ENCODE measurements at places on chromosomes 13 and 19. TPM values are rescaled to one million over a fixed set of nuclear protein-coding genes. Genes with fewer than 3 reads are reported as not detected.

- no peak overlapping the region for H3K4me3 ChIP-seq
- no peaks in the 10 kb centered on the region for H3K36me3 ChIP-seq
- no peak overlapping the region for H3K27ac ChIP-seq
- DNase-seq = no peak
These were observed 294.8 kb downstream of the FOXO1 start for GRCh38 chr13:40371531-40372125.

- H3K4me1 ChIP-seq = no peaks in the 10 kb centered on the region
- no peak overlapping the region for H3K27ac ChIP-seq
- H3K36me3 ChIP-seq = peaks cover 6% of the 10 kb centered on the region
- no peak for DNase-seq
- no peaks in the 10 kb centered on the region for H3K27me3 ChIP-seq
These were observed 71.1 kb downstream of the PIBF1 start for GRCh38 chr13:72853000-72853399.

- H3K36me3 ChIP-seq = no peaks in the 10 kb centered on the region
- DNase-seq = no peak
- peaks cover 99% of the 10 kb centered on the region for H3K27me3 ChIP-seq
- no peaks in the 10 kb centered on the region for H3K4me1 ChIP-seq
These were observed 4.9 kb downstream of the GSX1 start for GRCh38 chr13:27797228-27797624.

GRCh38 chr13:40800559-40800958 lies 11.1 kb downstream of the SLC25A15 start:
- no peaks in the 10 kb centered on the region for H3K36me3 ChIP-seq
- H3K27me3 ChIP-seq = no peaks in the 10 kb centered on the region
- no peak overlapping the region for H3K27ac ChIP-seq

The DCT gene
- total RNA-seq = not detected

- peaks cover 32% of the 10 kb centered on the region for H3K4me1 ChIP-seq
- DNase-seq = no peak
- H3K36me3 ChIP-seq = no peaks in the 10 kb centered on the region
- peak overlapping the region; percentile 16 for H3K27ac ChIP-seq
- peak overlapping the region; percentile 93 for H3K4me3 ChIP-seq
- H3K27me3 ChIP-seq = no peaks in the 10 kb centered on the region
These were observed 1.7 kb downstream of the PROSER1 start for GRCh38 chr13:39036212-39036611.

GRCh38 chr13:79352107-79352506 lies 53.9 kb downstream of the RBM26 start:
- H3K27ac ChIP-seq = no peak overlapping the region
- no peak overlapping the region for H3K4me3 ChIP-seq
- H3K4me1 ChIP-seq = no peaks in the 10 kb centered on the region
- H3K27me3 ChIP-seq = no peaks in the 10 kb centered on the region
- DNase-seq = no peak

- no peak for DNase-seq
- peaks cover 38% of the 10 kb centered on the region for H3K36me3 ChIP-seq
- no peak overlapping the region for H3K4me3 ChIP-seq
- no peaks in the 10 kb centered on the region for H3K4me1 ChIP-seq
- no peaks in the 10 kb centered on the region for H3K27me3 ChIP-seq
These were observed 10.2 kb downstream of the LRP3 start for GRCh38 chr19:33204136-33204973.

- no peak overlapping the region for H3K4me3 ChIP-seq
- H3K27ac ChIP-seq = no peak overlapping the region
- no peaks in the 10 kb centered on the region for H3K27me3 ChIP-seq
These were observed 214.8 kb upstream of the UBL3 start for GRCh38 chr13:30065181-30065580.

DNA sequence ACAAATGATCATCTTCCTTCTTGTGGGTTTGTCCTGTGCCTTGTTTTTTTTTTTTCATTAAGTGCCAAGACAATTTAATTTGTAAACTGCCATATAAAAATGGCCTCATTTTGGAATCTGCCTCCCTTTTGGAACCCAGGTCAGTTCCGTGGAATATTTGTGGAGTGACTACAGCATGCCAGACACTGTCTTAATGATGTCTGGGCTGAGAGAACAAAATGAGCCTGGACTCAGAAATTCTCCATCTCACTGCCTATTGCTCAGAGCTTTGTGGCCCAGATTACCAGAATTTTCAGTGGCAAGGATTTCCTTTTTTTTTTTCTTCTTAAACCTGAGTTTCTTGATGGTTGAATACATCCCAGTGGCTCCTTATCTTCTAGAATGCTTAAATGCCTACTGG lies 340.6 kb downstream of the ENOX1 start:
- DNase-seq = no peak
- no peak overlapping the region for H3K27ac ChIP-seq
- H3K4me1 ChIP-seq = no peaks in the 10 kb centered on the region
- no peaks in the 10 kb centered on the region for H3K36me3 ChIP-seq

The SERP2 gene
- total RNA-seq = 1.5 TPM
